ENCODE measurements at places on chromosomes 13 and 19.

GRCh38 chr13:20150561-20150960 lies 10.3 kb downstream of the GJA3 start:
- DNase-seq, result no peak

DNA sequence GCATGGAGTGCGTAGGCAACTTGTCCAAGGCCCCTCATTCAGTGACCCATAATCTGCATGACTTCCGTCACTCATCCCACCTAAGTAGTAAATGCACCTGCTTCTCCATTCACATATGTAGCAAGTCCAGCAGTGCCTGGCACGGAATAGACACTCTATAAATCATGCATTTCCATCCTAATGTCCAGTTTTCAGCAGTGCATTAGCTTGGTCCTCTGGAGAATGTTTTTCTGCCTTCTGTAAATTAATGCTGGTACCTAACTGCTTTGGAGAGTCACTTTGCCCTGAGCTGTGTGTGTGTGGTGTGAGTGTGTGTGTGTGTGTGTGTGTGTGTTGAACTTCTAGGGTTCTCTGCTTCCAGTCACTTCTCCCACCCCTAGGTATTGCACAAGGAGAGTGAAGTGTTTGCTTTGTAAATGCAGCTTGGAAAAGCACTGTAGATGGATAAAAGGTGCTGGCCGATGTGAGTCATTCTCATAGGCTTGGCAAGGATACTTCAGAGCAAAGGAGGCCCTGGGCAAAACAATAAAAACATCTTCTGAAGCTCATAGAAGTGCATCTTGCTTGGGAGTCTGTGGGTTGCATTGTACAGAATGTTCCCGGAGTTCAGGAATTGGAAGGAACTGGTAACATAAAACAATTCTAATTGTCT lies 181.8 kb downstream of the KATNAL1 start:
- DNase-seq, result no peak

DNA sequence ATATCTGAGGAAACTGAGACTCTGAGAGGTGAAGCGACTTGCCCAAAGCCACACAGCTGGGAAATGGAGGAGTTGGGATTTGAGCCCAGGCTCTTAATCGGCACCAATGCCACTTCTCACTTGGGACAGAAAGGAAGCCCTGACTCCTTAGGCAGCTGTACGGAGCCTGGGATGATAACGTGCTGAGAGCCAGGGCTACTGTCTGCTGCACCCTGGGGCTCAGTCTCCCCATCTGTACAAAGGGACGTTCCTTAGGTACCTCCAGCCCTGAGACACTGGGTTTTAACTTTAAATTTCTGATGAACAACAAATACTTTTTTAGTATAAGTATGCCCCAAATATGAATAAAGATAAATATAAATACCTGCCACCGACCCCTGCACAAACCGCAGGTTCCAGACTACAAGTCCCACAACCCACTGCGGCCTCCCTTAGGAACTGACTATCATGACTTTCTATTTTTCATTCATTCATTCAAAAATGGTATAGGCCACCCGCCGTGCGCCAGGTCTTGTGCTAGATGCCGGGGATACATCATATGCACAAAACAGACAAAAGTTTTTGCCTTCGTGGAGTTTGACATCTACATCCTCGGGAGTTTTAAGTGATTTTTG lies 776 bp upstream of the NCLN start:
- DNase-seq, result no peak

DNA sequence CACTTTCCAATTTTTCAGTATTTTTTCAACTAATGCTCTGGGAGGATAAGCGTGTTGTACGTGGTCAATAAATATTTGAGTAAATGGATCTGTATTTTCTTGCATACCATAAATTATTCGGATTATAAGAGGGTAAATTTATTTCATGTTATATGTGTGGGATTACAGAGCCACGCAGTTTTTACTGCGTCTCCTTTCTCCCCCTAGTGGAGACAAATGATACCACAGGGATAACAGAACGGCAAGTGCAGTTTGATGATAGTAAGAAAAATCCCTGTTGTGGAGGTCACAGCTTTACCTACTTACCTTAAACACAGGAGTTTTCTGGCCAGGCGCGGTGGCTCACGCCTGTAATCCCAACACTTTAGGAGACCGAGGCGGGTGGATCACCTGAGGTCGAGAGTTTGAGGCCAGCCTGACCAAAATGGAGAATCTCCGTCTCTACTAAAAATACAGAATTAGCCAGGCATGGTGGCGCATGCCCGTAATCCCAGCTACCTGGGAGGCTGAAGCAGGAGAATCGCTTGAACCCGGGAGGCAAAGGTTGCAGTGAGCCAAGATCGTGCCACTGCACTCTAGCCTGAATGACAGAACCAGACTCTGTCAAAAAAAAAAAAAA lies 16.8 kb downstream of the MBD3L2B start:
- no peak for DNase-seq

- no peak for DNase-seq
These were observed 10.8 kb downstream of the ZIC5 start for GRCh38 chr13:99960663-99961311.

Measured in cortex of kidney (tissue), 1 donor.